Bone marrow (tissue), 2 donors: ENCODE measurements at places on chromosomes 4 and X.

- no peak for DNase-seq
Measured at GRCh38 chr4:166301266-166301665, 428.2 kb downstream of the TLL1 start.

DNA sequence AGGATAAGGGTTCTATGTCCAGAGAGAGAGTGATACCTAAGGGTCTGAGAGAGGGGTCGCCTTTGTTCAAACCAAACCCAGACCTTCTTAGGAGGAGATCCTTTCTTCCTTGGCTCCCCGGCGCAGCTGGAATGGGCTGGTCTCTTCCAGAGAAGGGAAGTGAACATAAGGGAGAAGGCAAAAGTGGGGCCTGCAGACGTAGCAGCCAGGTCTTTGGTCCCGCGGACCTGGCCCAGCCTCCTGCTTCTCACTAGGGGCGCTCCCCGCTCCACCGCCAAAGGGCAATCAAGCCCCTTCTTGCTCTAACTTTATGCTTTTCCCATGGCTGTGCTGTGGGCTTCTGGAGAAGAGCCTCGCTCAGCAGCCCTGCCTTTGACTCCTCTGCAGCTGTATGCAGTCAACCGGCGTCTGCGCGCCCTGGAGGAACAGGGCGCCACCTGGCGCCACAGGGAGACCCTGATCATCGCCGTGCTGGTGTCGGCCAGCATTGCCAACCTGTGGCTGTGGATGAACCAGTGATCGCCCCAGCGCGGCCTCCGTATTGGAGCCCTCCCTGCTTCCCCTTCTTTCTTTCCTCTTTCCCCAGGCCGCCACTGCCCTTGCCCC lies 6.5 kb downstream of the FATE1 start:
- DNase-seq, result no peak

DNA sequence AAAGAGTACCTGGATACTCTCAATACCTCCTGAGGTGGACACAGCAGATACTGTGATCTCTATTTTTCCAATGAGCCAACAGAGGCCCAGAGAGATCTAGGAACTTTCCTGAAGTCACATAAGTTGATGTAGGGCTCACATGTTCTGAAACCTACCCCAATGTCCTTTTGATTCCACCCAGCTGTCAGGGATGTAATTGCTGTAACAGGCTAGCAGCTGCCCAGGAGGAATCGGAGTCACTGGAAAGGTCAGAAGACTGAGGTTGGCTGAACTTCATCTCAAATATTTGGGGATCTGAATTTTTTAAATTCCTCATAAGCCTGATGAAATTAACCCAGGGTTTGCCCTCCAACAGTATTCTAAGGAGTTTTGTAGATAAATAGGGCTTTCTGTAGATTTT lies 52.5 kb upstream of the PROM1 start:
- DNase-seq, result no peak

DNA sequence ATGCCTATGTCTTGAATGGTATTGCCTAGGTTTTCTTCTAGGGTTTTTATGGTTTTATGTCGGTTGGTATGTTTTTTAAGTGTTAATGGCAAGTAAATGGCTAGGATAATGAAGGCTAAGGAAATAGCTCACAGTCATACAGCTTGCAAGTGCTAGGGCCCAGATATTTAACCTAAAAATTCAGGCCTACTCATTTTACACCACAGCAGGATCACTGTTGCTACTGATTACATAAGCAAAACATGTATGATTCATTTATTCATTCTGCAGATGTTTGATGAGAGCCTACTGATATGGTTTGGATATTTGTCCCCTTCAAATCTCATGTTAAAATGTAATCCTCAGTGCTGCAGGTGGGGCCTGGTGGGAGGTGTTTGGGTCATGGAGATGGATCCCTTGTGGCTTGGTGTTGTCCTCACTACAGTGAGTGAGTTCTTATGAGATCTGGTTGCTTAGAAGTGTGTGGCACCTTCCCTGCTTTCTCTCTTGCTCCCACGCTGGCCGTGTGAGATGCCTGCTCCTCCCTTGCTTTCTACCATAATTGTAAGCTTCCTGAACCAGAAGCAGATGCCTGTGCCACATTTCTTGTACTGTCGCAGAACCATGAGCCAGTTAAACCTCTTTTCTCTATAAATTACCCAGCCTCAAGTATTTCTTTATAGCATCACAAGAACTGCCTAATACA lies 175.5 kb downstream of the MAPK10 start:
- DNase-seq, result no peak

DNA sequence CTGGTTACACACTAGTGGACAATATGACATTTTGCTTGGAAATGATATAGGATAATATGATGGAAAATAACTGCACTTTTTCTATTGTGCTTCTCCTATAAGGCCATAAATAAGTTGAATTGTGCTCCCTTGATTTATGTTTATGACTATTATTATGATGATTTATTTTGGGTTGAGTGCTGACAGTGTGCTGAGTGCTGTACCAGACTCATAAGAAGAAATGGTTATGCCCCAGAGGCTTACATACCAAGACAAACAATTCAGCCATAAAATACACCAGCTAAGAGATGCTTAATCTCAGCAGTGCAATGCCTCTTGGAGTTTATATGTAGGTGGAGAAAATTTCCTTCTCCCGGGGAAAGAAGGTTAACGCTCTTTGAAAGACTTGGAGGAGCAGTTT lies 199.8 kb upstream of the NOCT start:
- DNase-seq, result no peak

DNA sequence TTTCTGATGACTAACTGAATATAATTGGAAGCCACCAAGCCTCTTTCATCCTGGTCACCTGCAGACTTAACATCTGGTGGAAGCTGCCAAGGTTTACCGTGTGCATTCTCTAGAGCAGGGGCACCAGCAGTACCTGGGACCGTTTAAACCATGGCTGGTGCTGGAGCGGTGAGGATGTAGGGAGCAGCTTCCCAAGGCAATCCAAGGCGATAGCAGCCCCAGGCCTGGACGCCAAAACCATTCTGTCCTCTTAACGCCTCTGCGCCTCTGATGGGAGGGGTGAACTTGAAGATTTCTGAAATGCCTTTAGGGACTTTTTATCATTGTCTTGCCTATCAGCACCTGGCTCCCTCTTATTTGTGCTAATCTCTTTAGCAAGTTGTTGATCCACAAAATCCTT lies 37.3 kb upstream of the SPANXN2 start:
- DNase-seq, result no peak

- DNase-seq, result peak; percentile 17
Measured at GRCh38 chr4:73704314-73705055, 35.9 kb upstream of the CXCL8 start.

GRCh38 chr4:86531440-86531839 lies 62.7 kb upstream of the PTPN13 start:
- DNase-seq, result no peak

GRCh38 chr4:8201321-8201781 lies 2.3 kb downstream of the SH3TC1 start:
- no peak for DNase-seq

DNA sequence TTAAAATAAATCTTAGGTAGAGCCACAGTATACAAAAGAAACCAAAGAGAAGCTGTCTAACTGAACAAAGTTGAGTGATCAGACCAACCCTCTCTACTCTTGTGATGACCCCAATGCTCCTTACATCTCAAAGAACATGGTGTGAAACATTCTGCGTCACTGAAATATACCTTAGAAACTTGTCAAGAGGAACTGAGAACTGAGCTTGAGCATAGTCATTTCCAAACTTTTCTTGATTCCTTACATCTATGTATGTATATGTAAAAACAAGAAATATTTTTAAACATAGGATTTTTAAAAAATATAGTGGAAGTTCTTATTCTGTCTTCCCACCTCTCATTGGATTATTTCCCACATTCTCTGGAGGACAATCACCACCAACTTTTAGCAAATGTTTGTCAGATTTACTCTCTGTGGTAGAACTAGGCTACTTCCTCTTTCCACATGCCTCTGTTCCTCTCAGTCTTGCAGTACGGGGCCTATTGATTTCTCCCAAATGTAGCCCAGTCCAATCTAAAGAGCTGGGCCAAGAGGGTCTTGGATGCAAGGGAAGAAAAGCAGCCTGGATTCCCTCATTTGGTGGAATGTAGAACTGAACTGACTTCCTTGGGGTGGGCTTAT lies 98.2 kb upstream of the HHIP start:
- peak; percentile 50 for DNase-seq
